Muscle of arm (tissue), 14 donors: ENCODE measurements at places on chromosomes 12 and 14.

GRCh38 chr14:105095236-105095805 is 30.1 kb upstream of the GPR132 start:
- DNase-seq: no peak

- DNase-seq: no peak
Observed at GRCh38 chr12:123713398-123713797, 1.2 kb downstream of the ATP6V0A2 start.

- DNase-seq: no peak
Observed at GRCh38 chr14:105088812-105089745, 23.8 kb upstream of the GPR132 start.

- DNase-seq: no peak
Observed at GRCh38 chr14:97337267-97337666, 540.1 kb downstream of the VRK1 start.

DNA sequence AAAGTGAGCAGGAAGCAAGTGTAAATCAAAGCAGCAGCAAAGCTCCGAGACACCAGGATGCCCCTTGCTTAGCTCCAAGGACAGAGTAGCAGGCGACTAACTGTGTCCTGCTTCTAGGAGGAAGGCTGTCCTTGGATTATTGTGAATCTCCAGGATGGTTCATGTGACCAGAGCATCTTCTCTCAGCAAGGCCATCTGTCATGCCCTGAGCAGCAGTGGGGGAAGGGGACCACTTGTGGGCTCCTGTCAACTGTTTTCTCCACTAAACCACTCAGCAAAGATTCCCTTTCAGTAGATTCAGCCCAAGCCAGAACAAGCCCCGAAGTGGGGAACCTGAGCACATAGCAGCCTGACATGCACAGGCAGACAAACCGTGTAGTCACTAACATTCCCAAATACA is 19.4 kb downstream of the MAP3K9 start:
- no peak for DNase-seq

- no peak for DNase-seq
Observed at GRCh38 chr12:89412665-89413064, 60.4 kb upstream of the DUSP6 start.

DNA sequence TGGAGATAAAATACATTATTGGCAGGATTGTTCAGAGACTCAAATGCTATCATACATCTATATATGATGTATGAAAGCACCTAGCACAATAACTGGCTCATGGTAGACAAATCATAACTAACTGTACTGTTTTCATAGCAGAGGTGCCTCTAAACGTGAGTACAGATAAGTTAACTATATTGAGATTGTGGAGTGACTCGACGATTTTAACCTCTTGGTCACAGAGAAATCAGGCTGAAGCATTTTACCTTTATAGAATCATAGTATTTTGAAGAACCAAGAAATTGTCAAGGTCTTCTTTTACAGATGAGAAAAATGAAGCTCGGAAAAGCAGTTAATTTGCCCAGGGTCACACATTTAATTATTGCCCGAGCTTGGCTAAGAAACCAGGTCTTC is 666 bp upstream of the DERA start:
- no peak for DNase-seq

DNA sequence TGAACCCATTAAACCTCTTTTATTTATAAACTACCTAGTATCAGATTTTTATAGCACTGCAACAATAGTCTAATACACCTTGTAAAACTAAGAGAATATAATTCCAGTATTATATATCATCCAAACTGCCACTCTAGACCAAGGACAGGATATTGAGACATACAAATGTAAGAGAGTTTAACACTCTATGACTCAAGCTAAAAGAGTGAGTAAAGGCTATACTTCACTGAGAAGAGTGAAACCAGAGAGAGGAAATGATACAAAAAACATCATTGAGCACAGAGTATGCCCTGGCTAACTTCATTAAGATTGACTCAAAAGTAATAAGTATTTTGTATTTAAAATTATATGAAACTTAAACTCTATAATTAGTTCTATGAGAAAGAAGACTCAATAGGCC is 1951.9 kb upstream of the SEL1L start:
- DNase-seq: no peak

DNA sequence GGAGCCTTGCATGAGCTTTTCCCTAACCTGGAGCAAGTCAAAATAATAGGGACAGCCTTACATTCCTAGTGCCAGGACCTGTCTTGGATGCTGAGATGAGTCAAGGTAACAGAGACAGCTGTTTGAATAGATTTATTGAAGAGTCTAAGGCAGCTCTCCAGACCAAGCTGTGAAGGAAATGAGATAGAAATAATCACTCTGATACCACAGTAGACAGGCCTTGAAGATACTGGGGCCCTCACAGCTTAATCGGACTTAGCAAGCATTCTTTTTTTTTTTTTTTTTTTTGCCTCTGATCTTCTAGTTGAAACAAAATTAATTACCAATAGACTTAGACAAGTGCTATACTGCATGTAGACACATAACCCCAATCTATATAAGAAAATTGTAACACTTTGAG is 3.1 kb upstream of the RNASE9 start:
- no peak for DNase-seq

GRCh38 chr14:61502459-61503093 is 181.2 kb downstream of the PRKCH start:
- DNase-seq: no peak

DNA sequence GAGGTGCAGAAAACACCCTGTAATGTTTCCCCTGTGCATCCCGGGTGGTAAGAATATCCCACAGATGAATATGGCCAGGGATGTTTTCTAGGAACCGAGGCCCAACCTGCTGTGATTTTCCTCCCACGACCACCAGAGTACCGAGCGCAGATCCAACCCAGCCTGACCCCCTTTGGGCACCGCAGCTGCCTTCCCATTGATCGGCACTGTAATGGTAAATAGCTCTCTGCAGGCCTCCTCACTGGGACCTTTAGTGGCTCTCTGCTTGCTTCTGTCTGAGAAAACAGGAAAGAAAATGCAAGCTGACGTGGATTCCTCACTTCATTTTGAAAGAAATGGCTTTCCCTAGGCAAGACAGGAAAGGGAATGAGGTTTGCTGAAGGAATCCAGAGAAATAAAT is 2.4 kb upstream of the RAB15 start:
- no peak for DNase-seq

DNA sequence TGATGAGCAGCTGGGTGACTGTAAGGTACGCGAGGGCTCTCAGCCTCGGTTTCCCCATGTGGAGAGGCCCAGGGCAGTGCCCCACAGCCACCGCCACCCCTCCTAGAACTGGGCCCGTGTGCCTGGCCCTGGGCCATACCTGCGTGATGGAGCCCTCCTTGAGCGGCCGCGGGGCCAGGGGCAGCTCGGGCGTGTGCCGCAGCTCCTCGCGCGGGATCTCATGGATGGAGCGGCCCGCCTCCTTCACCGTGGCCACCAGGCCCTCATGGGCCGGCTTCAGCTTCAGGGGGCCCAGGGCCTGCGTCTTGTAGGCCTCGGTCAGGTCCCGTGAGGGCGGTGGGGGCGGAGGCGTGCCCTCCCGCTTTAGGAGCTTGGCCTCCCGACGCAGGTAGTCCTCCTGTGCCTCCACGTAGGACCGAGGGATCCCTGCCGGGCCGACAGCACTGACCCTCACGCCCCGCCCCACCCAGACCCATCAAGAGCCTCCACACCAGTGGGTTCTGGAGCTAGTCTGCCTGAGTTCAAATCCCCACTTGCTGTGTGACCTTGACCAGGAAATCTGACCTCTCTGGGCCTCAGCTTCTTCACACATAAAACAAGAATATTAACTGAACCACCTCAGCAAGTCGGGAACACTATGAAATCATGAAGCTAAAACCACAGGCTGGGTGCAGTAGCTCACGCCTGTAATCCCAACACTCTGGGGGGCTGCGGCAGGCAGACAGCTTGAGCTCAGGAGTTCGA is 51.7 kb downstream of the RFLNA start:
- DNase-seq: no peak

DNA sequence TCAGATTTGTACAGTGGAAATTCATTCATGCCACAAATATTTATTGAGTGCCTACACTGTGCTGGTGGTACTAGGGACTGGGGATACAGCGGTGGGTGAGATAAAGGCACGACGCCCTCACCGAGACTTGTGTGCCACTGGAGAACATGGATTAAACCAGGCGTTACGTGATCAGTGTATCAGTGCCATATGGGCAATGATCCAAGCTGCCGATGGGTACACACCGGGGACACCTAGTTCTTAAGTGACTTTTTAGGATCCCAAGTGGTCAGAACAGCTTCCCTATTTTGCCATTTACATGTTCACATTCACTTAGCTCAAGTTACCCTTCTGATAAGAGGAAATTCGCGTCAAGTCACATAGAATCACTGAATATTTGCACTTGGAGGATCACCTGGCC is 236.7 kb downstream of the CACNA1C start:
- DNase-seq: no peak

- no peak for DNase-seq
Observed at GRCh38 chr14:106442857-106443256, 916.5 kb downstream of the TMEM121 start.

GRCh38 chr14:67232066-67232465 is 9.2 kb upstream of the PALS1 start:
- DNase-seq: no peak

- no peak for DNase-seq
Observed at GRCh38 chr12:9404469-9405260, 196.5 kb upstream of the PZP start.
